NCI-H146 (cell line): ENCODE measurements at places on chromosomes 3 and 15.

DNA sequence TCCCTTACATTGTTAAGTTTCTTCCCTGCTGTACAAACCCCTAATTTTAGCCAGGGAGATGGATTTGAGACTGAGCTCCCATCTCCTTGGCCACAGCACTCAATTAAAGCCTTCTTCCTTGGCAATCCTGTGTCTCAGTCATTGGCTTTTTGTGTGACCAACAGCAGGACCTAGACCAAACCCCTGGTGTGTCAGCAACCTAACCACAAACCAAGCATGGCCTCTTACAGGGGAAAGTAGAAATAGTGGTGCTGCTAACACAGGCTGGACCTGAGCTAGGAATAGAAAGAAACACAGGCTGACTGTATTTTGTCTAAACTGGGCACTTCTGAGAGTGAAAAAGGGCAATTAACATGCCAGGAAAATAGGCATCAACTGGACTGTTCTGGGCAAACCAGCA is 37.9 kb downstream of the PPCDC start:
- DNase-seq: no peak

DNA sequence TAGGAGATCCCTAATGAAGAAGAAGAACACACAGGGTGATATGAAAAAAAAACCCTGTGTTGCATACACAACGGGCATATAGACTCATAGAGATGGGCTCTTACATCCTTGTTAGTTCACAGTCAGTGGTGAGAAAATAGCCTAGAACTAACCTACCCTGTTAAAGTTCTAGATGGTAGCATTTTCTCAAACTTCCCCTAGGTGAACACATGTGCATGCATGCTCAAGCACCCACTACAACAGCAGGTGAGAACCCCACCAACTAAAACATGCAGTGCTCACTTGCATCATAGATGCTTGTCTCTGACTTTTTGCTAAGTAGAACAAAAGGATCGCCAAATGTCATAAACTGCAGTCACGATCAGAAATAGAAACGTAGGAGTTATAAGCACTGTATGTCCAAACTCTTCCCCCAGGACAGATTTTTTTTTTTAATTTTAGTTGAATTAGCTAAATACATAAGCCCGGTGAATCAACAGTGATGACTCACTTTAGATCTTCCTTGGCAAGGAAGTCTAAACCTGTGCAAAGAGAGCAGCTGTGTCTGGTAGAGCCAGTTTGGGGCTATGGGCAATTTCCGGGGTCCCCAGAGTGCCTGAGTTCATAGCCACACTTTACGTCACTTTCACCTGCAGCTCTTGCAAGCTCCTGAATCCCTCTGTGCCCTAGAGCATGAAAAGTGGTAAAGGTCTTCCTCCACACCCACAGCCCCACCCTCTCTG is 96.2 kb upstream of the SEMA6D start:
- DNase-seq: no peak

GRCh38 chr3:193960487-193961274 is 175.3 kb upstream of the HES1 start:
- DNase-seq: peak; percentile 50

- peak; percentile 60 for DNase-seq
These were observed 16.9 kb upstream of the SEMA4B start for GRCh38 chr15:90184119-90184785.

DNA sequence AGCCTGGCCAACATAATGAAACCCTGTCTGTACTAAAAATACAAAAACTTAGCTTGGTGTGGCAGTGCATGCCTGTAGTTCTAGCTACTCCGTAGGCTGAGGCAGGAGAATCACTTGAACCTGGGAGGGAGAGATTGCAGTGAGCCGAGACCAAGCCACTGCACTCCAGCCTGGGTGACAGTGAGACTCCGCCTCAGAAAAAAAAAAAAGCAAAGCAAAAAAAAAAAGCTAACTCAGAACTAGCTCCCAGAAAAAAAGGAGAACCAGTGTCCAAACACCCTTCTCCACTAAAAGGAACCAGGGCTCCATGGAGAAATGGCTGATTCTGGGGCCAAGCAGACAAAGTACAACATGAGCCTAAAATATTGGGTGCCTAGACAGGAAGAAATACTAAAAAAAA is 16.7 kb upstream of the CRTC3 start:
- DNase-seq: no peak

GRCh38 chr3:143329567-143330211 is 210.1 kb downstream of the CHST2 start:
- DNase-seq: peak; percentile 83

DNA sequence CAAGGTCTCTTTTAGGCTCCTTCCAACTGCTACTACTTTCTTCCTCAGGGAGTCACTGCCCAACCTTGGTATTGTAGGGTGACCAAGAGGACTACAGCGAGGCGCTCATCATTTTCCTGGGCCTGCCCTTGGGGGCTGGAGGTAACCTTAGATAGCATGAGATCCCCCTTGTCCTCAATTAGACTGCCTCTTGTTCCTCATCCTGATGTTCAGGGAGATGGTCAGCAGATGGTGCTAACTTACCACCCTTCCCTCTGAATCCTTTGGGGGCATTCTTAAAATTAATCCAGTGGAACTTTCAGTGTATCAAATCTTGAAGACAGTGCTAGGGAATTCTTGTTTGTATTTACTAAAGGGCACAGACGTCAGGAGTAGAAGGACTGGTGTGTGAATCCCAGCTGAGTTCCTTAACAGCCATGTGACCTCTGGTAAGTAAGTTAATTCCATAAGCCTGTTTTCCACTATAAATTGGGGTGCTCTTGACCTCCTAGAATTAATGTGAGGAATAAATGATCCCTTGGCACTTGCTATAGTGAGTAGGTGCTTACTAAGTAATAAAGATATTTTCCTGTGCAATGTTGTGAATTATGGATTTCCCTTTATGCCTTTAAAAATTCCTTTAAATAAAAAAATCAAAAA is 4.1 kb upstream of the CLPX start:
- peak; percentile 36 for DNase-seq

DNA sequence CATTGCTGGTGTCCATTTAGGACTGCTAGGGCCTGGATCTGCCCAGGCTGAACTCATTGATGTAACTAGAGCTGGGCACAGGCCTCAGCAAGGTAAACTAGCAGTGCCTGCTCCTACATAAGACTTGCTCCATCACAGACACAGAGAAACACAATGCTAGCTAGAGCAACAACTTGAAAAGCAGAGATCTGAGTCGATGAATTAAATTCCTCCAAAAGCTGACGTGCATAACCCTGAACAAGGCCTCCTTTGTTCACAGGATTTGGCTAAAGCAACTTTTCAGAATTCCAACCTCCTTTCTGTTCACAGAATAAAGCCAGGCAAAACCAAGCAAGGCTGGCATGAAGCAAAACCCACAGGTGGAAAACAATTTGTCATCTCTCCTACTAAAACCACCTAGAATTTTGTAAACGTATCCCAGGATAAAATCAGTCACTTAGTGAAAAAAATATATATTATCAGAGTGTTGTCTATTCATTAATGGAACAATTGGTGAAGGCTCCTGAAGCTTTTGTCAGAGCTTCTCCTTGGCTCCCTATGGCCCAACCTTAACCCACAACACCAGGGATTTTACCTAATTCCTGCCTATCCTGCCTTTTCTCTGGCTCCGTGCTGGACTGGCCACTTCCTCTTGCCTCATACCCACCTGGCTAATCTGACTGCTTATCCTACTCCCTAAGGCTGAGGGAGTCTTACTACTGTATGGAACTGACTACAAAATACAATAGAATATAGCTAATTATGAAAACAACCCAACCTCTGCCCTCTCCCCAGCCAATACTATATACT is 39.9 kb downstream of the PLCH1 start:
- no peak for DNase-seq

DNA sequence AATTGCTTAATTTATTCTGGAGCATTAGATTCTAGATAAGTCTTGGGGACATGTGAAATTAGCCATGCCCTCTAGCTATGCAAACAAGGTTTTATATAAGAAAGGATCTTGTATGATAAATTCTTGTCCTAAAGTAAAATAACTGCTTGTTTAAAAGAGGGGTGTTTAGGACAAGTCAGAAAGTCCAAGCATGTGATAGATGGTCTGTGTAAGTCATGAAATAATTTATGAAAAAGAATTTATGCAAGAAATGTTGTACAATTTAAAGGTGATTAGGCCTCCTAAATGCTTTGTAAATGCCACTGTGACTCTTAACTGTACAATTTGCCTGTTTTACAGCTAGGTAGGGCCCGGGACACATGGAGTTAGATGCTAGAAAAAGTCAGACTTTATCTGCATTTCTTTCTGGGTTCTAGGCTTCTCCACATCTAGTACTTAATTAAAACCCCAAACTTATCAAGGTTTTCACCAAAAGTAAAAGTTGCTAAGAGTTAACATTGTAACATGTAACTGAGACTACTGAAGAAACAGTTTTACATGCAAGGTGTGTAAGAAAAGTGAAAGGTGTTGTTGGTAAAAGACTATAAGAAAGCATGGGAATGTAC is 13.2 kb downstream of the LINS1 start:
- no peak for DNase-seq

DNA sequence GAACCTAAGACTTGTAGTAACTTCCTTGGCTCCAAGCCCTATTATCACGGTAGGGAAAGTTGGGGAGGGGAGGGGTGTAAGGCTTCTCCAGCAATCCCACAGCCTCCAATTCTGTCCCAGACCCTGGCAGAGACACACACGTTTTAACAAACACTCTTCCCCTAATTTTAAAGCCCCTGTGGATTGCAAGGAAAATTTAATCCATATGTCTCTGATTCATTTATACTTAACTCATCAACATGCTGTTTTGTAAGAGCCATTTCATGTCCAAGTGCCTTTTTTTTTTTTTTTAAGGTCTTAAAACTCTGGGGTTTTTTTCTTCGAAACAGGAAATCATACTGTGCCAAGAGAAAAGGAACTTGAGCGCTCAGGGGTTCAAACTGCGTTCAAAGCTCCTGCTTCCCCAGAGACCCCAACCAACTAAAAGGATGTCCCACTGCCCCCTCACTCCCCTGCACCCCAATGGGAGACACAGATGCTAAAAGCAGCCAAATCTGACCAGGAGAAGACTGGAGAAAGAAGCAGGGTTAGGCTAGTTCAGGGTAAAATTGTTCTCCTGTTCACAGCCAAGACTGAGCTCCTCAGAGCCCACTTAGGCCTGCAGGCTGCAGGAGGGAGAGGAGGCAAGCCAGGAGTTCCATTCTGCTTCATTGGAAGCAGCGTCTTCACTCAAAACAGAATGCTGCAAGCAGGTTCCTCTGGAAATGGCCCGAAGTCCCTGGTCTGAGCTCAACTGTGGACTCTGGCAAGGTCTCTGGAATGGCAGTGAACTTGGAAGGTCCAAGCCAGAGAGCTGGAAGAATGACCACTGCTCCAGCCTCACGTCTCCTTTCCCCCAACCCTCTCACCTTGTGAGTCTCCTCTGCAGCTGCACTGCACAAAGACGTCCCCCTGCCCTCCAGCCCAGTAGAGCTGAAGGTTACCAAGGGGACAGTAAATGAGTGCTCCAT is 172.5 kb downstream of the NTRK3 start:
- DNase-seq: no peak

GRCh38 chr3:47318916-47319315 is 36.2 kb downstream of the KLHL18 start:
- DNase-seq: no peak

DNA sequence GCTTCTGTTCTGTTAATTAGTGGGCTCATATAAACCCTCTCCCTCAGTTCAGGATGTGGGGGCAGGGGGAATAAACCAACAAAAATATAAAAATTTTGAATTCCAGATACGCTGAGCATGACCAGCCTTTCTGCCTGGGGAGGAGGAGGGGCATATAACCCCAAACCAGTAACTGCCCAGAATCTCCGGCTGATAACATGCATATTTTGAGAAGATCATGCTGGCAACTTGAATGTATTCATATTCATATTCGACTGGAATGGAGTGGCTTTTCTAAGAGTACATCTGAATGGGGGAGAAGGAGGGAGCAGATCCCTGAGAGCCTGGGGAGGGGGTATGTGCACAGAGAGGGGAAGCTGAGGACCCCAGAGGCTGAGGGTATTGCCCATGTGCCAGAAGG is 54.5 kb upstream of the LCTL start:
- no peak for DNase-seq

- no peak for DNase-seq
These were observed 137.0 kb downstream of the EPHB1 start for GRCh38 chr3:134932035-134932434.

- DNase-seq: no peak
These were observed 89.7 kb downstream of the BDH1 start for GRCh38 chr3:197465996-197466549.

- no peak for DNase-seq
These were observed 286.1 kb upstream of the TPM1 start for GRCh38 chr15:62756326-62756994.

GRCh38 chr3:112464264-112464663 is 35.0 kb downstream of the BTLA start:
- no peak for DNase-seq
